ENCODE measurements at places on chromosomes 4 and X. TPM values are rescaled to one million over a fixed set of nuclear protein-coding genes. Genes with fewer than 3 reads are reported as not detected.

Gene TMEM271
- not detected for total RNA-seq

Gene DCHS2
- total RNA-seq = not detected

Gene PDE5A
- total RNA-seq = 5.8 TPM

GRCh38 chr4:71487344-71487920 is 148.6 kb downstream of the SLC4A4 start:
- DNase-seq = no peak

DNA sequence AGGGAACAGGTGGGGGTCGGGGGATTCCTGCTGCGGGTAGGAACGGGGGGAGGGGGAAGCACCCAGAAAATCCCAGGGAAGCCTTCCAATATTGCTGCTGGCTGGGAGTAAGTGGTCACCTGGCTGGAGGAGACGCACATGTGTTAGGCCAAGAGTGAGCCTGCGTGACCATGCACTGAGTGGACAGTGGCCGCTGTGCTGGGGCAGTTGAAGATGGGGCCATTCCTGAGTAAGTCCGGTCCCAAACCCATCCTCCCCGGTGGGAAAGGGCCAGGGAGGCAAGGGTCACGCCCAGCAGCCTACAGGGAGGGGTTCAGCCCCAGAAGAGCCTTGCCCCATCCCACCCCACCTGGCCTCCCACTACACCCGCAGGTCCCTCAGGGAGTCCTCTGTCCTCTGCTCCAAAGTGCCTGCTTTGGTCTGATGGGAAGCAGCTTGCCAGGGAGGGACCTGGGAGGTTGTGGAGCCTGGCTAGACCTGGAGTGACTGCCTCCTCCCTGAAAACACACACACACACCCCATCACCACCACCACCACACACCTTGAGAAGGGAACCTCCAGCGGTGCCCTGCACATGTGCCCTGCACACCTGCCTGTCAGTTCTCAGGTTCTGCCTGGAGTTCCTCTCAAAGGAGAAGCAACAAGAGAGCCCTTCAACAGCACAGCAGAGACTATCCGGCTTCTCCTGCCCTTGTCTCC is 6.1 kb downstream of the L1CAM start:
- DNase-seq = no peak

GRCh38 chr4:184750926-184751584 is 17.2 kb upstream of the CENPU start:
- DNase-seq = no peak

Gene SCLT1
- total RNA-seq = 8.9 TPM

Gene XK
- 10.1 TPM for total RNA-seq

GRCh38 chrX:68894513-68895340 is 65.9 kb downstream of the EFNB1 start:
- peak; percentile 69 for DNase-seq

GRCh38 chr4:115121351-115122043 is 8.1 kb upstream of the NDST4 start:
- no peak for DNase-seq

Gene FMR1NB
- not detected for total RNA-seq

Gene FRAS1
- 5.8 TPM for total RNA-seq

Data from right atrium auricular region (tissue), 2 donors.